ENCODE measurements at places on chromosomes 6 and 20.
A peak's percentile ranks its signal among the peaks of the same experiment; 100 is the strongest.

GRCh38 chr6:104860221-104860620, 502 bp upstream of the HACE1 start:
- H3K27me3 ChIP-seq = no peaks in the 10 kb centered on the region
- DNase-seq = peak; percentile 3
- peak overlapping the region; percentile 47 for H3K27ac ChIP-seq
- no peaks in the 10 kb centered on the region for H3K36me3 ChIP-seq
- H3K4me1 ChIP-seq = peaks cover 12% of the 10 kb centered on the region

DNA sequence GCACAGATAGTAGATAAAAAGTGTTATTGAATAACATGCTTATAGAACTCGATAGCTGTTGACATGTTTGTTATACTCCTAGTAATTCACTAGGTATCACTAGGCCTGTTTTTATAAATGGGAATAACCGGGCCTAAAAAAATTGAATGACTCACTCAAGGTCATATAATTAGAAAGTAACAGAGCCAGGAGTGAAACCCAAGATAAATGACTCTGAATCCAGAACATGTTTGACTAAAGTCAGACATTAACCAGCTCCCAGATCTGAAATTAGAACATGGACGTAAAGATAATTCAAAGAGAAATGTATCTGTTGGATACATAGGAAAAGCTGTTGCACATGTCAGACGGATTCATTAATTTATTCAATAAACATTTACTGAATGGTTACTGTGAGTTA, 26.9 kb downstream of the RGS17 start:
- no peaks in the 10 kb centered on the region for H3K27me3 ChIP-seq
- H3K4me3 ChIP-seq = no peak overlapping the region
- no peaks in the 10 kb centered on the region for H3K36me3 ChIP-seq
- DNase-seq = peak; percentile 16
- H3K4me1 ChIP-seq = no peaks in the 10 kb centered on the region

GRCh38 chr6:2843138-2843740, 1.6 kb upstream of the SERPINB1 start:
- no peaks in the 10 kb centered on the region for H3K27me3 ChIP-seq
- 0 out of 2 replicates have a peak, but pooled peaks cover 3% of the 10 kb centered on the region for H3K36me3 ChIP-seq
- no peak overlapping the region for H3K27ac ChIP-seq
- no peak for DNase-seq
- H3K4me3 ChIP-seq = no peak overlapping the region
- H3K4me1 ChIP-seq = peaks cover 46% of the 10 kb centered on the region

DNA sequence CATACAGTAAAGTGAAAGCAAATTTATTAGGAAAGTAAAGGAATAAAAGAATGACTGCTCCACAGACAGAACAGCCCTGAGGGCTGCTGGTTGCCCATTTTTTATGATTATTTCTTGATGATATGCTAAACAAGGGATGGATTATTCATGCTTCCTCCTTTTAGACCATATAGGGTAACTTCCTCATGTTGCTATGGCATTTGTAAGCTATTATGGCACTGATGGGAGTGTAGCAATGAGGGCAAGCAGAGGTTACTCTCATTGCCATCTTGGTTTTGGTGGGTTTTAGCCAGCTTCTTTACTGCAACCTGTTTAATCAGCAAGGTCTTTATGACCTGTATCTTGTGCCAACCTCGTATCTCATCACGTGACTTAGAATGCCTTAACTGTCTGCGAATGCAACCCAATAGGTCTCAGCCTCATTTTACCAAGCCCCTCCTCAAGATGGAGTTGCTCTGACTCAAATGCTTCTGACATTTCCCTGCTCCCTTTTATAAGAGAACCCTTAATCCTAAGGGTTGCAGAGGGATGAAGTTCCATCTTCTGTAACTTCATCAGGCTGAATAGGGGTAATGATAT, 280.1 kb upstream of the RGS17 start:
- no peak overlapping the region for H3K27ac ChIP-seq
- no peaks in the 10 kb centered on the region for H3K36me3 ChIP-seq
- DNase-seq = no peak

DNA sequence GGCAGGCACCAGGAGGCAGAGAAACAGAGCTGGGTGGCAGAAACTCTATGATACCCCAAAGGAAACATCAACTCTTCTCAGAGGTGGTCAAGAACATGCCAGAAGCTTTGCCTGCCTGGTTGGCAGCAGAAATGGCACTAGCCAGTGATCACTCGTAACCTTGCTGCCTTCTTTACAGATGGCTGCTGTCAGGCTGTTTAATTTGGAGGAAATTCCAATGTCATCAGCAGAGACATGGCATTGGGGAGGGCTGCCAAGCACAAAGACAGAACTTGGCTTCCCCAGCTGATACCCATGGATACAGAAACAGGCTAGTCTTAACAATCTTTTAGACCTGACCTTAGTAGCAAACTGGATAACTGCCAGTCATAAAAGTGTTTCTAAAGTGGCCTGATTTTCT, 153.6 kb downstream of the GMPR start:
- H3K36me3 ChIP-seq = no peaks in the 10 kb centered on the region
- H3K4me1 ChIP-seq = peaks cover 29% of the 10 kb centered on the region
- H3K27ac ChIP-seq = no peak overlapping the region
- no peak for DNase-seq

DNA sequence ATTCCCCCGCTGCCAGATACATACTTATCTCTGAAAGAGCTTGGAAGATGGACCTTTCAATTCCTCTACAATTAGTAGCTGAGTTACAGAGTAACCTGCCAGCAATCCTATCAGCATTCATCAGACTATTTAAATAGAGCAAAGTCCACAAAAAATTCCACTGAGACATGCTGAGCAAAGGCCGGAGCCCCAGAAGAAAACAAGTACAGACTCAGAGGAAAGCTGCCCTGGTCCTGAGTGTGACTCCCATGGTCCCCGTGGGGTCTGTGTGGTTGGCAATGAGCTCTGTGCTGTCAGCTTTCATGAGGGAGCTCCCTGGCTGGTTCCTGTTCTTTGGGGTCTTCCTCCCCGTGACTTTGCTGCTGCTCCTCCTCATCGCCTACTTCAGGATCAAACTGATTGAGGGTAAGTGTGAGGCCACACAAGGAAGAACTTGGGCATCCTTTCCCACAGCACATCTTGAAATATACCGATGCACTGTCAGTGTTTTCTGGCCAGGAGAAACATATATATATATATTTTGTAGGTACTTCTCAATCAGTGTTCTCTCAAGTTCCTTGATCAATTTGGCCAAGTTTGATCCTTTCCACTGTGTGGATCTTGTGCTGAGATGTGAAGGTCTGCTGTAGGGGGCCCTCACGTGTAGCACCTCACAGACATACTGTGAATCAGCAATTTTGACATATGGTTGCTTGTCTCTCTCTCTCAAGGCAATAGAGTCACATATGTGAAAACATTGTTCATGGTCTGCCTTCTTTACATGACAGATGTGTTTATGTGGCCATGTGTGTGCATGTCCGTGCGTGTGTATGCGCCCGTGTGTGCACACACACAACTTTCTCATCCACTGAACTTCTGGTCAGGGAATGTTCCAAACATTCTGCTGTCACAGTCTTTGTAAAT, at the start of gene SMLR1:
SMLR1 (plus strand) TSS at position 160 of the 903 bp plus-strand sequence; CDS start at position 168, 8 bp downstream.
- no peaks in the 10 kb centered on the region for H3K4me1 ChIP-seq
- no peak for DNase-seq

DNA sequence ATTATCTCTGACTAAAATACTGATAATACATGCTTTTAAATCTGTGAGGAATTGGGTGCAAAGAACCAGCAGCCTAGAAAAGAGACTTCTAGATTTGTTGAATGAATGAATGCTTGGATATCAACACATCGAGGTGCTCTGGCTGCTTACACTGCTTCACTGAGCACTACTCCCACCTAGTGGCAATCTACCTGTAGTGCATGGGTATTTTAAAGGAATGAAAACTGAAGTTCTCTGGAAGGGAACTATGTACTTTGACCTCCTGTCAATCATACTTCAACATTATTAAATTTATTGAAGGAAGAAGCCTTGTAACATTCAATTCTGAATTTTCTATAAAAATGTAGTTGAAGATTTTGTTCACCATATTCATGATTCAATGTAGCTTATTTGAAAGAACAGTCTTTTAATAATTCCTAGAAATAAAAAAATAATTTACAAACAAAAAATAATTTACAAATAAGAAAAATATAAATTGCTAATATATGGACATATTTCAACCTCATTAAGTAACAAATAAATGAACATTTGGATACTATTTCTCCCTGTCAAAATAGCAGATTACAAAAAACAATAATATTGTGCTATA, 111.2 kb upstream of the MMS22L start:
- H3K27ac ChIP-seq = no peak overlapping the region
- no peaks in the 10 kb centered on the region for H3K27me3 ChIP-seq
- no peak overlapping the region for H3K4me3 ChIP-seq
- no peaks in the 10 kb centered on the region for H3K36me3 ChIP-seq
- no peaks in the 10 kb centered on the region for H3K4me1 ChIP-seq
- DNase-seq = peak; percentile 69

DNA sequence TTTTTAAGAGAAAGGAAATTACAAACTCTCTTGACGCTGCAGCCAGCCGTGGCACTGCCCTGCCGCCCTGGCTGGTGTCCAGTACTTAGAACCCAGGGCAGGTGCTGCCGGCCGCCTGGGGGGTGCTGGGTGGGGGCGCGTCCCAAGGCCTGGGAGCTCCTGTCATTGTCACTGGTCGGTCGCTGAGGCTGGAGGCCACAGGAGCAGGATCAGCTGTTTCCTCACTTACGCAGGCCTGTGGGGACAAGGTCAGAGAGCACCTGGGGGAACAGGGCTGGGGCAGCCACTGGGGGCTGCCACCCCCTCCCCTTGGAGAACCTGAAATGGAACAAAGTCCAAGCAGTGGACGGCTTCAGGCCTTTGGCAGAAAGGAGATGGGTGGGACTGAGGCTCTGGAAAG, 5.6 kb downstream of the BIRC7 start:
- H3K4me3 ChIP-seq = no peak overlapping the region
- no peaks in the 10 kb centered on the region for H3K36me3 ChIP-seq
- no peaks in the 10 kb centered on the region for H3K27me3 ChIP-seq
- DNase-seq = no peak
- no peak overlapping the region for H3K27ac ChIP-seq

GRCh38 chr20:561437-562231, 18.0 kb upstream of the CSNK2A1 start:
- no peaks in the 10 kb centered on the region for H3K36me3 ChIP-seq
- H3K27ac ChIP-seq = no peak overlapping the region
- peaks cover 21% of the 10 kb centered on the region for H3K27me3 ChIP-seq

- no peak overlapping the region for H3K27ac ChIP-seq
- no peak overlapping the region for H3K4me3 ChIP-seq
- peak; percentile 12 for DNase-seq
- peaks cover 19% of the 10 kb centered on the region for H3K4me1 ChIP-seq
Observed at GRCh38 chr6:14925025-14925698, 320.7 kb upstream of the JARID2 start.

- peak overlapping the region; percentile 42 for H3K27ac ChIP-seq
- H3K36me3 ChIP-seq = peaks cover 12% of the 10 kb centered on the region
- H3K27me3 ChIP-seq = no peaks in the 10 kb centered on the region
- DNase-seq = peak; percentile 68
- H3K4me1 ChIP-seq = peaks cover 48% of the 10 kb centered on the region
Observed at GRCh38 chr6:33696548-33697518, 14.7 kb downstream of the UQCC2 start.

GRCh38 chr6:80921861-80922460, 815.5 kb downstream of the BCKDHB start:
- no peaks in the 10 kb centered on the region for H3K27me3 ChIP-seq
- no peaks in the 10 kb centered on the region for H3K36me3 ChIP-seq

GRCh38 chr6:35049156-35049735, 91.9 kb downstream of the TCP11 start:
- H3K27me3 ChIP-seq = no peaks in the 10 kb centered on the region
- DNase-seq = no peak
- H3K4me1 ChIP-seq = peaks cover 54% of the 10 kb centered on the region
- H3K36me3 ChIP-seq = no peaks in the 10 kb centered on the region

DNA sequence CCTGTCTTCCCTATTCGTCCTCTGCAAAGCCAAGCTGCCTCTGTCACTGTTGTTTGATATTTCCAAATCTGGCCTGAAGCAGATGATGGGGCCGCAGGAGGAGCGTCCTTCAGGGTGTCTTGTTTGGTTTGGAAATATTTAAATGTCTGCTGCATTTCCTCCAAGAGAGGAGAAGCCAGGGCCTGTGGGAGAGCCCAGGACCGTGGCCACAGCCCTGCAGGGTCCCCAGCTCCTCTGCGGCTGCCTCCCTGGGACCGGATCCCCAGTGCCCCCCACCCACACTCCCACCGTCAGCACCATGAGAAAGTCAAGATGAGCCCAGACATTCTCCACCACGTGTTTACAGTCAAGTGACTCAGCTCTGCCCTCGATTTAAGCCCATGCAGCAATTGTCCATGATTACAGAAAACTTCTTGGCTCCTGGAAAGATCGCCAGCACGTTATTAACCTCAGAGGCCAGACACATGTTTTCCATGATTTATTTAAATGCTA, 18.2 kb downstream of the FOXF2 start:
- peak; percentile 35 for DNase-seq
- H3K27ac ChIP-seq = no peak overlapping the region
- H3K4me1 ChIP-seq = no peaks in the 10 kb centered on the region
- H3K27me3 ChIP-seq = no peaks in the 10 kb centered on the region

DNA sequence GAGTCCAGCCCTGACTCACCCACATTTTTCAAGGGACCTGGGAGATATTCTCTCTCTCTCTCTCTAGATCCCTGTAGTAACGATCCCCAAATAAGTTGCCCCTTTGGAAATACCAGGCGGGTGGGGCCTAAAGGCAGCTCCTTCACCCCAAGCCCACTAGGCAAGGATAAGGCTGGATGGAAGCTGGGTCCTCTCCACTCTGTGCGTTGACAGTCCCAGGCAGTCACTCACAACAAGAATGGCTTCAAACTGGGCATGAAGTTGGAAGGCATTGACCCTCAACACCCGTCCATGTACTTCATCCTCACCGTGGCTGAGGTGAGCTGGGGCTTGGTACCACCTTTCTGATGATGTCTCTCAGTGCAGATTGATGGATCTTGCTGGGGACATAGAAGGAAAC, 21.6 kb downstream of the L3MBTL1 start:
- DNase-seq = no peak
- H3K27ac ChIP-seq = no peak overlapping the region
- peaks cover 7% of the 10 kb centered on the region for H3K4me1 ChIP-seq
- 0 out of 2 replicates have a peak, but pooled peaks cover 3% of the 10 kb centered on the region for H3K27me3 ChIP-seq
- H3K4me3 ChIP-seq = no peak overlapping the region
- no peaks in the 10 kb centered on the region for H3K36me3 ChIP-seq

- H3K4me1 ChIP-seq = peaks cover 48% of the 10 kb centered on the region
- no peak overlapping the region for H3K4me3 ChIP-seq
Observed at GRCh38 chr6:85408039-85408438, 41.8 kb upstream of the NT5E start.

DNA sequence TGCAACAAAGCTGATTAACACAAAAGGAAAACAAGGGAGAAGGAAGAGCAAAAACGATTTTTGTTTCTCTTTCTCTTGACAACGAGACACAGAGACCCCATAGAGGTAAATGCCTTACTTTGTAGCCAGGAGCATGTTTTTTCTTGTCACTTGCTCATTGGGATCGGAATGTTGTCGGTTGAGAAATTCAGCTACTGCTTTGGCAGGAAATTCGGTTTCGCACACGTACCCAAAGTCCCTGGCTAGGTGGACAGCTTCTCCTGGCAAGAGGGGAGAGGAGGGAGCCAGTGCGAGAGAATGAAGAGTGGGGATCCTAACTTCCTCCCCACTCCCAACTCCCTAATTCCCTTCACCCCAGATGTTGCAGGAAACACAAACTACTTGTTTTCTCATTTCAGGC, 14.5 kb downstream of the TFAP2A start:
- peaks cover 7% of the 10 kb centered on the region for H3K4me1 ChIP-seq
- H3K27me3 ChIP-seq = peaks cover 10% of the 10 kb centered on the region
- no peak overlapping the region for H3K4me3 ChIP-seq
- DNase-seq = no peak
- peaks cover 15% of the 10 kb centered on the region for H3K36me3 ChIP-seq
- H3K27ac ChIP-seq = no peak overlapping the region
